ENCODE measurements at places on chromosomes 5 and 9.
A peak's percentile ranks its signal among the peaks of the same experiment; 100 is the strongest.

- DNase-seq, result no peak
Observed at GRCh38 chr5:66808663-66809062, 212.5 kb downstream of the MAST4 start.

DNA sequence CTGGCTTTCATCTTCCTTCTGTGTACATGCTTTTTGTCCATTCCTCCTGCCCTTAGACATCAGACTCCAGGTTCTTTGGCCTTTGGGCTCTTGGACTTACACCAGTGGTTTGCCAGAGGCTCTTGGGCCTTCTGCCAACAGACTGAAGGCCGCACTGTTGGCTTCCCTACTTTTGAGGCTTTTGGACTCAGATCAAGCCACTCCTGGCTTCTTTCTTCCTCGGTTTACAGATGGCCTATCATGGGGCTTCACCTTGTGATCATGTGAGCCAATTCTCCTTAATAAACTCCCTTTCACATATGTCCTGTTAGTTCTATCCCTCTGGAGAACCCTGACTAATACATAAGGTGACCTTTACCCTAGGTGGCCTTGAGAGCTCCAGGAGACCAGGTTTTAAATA is 189.1 kb upstream of the CCNG1 start:
- DNase-seq, result peak; percentile 34

- no peak for DNase-seq
Observed at GRCh38 chr9:35001285-35001677, 11.7 kb downstream of the DNAJB5 start.

GRCh38 chr9:97571664-97572063 is 61.5 kb downstream of the TSTD2 start:
- no peak for DNase-seq

DNA sequence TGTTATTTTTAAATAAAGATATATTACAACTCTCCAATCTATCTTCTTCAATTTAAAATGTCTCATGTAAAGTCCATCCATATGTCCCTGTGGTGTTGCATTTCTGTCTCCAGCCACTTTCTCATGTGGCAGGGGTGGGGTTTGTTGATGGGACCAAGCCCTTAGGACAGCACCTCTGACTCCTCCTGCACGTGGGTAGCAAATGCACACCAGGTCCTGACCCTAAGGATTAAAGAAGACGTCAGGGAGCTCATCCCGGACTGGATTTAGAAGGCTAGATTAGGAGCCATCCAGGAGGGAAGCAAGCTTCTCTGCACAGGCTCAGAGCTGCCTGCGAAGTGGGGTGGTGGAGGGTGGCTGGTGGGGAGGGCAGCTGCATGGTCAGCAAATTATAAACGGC is 38.9 kb upstream of the FAM120AOS start:
- no peak for DNase-seq

GRCh38 chr9:128245421-128246151 is 30.2 kb downstream of the GOLGA2 start:
- no peak for DNase-seq

DNA sequence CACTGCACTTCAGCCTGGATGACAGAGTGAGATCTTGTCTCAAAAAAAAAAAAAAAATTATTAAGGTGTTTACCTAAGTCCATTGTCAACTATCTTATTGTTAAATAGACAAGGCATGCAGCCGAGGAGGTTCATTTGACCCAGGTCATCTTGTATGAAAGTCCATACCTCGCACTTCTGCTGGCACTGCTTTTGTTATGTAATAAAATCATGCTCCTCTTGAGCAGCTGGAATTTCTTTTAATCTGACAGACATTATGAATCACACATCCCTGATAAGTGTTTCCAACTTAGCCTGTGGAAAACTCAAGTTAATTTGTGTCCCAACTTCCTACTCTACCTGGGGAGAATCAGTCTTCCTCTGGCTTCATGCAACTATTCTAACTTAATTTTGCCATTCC is 315.6 kb upstream of the KLF4 start:
- no peak for DNase-seq

- DNase-seq, result no peak
Observed at GRCh38 chr9:76456202-76456926, 2.6 kb upstream of the GCNT1 start.

DNA sequence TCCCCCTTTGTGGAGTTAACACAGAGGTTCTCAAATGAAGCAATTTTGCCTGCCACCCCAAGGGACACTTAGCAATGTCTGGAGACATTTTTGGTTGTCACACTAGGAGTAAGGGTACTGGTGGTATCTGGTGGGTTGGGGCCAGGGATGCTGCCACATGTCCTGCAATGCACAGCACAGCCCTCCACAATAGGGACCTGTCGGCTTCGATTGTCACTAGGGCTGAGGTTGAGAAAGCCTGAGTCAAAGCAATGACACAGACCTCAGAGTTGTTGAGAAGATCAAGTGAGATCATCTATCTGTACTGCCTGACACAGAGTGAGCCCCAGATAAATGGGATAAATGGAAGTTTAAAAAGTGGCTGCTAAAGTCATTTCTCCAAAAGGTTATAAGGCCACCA is 249.2 kb upstream of the KLF4 start:
- DNase-seq, result no peak

GRCh38 chr9:124126648-124127646 is 115.4 kb downstream of the LHX2 start:
- DNase-seq, result no peak

GRCh38 chr9:76151267-76151666 is 243.0 kb downstream of the RFK start:
- no peak for DNase-seq

GRCh38 chr5:175547842-175548241 is 69.5 kb downstream of the SFXN1 start:
- no peak for DNase-seq

DNA sequence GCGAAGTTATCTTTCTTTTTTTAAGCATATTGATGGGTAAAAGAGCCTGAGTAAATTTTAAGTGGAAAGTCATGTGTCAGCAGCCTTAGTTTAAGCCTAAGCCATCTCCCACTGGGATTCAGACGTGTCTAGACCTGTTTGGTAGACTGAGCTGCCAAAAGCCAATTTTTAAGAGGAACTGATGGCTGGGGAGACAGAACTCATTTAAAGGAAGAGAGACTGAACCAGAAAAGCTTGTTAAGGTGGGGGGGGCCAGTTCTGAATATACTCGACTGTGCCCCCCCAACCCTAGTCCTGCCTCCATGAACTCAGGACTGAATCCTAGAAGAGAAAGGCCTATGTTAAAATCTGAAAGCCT is 58.3 kb upstream of the PLPP1 start:
- DNase-seq, result peak; percentile 93

- no peak for DNase-seq
Observed at GRCh38 chr5:65359569-65359968, 122.2 kb downstream of the ADAMTS6 start.

DNA sequence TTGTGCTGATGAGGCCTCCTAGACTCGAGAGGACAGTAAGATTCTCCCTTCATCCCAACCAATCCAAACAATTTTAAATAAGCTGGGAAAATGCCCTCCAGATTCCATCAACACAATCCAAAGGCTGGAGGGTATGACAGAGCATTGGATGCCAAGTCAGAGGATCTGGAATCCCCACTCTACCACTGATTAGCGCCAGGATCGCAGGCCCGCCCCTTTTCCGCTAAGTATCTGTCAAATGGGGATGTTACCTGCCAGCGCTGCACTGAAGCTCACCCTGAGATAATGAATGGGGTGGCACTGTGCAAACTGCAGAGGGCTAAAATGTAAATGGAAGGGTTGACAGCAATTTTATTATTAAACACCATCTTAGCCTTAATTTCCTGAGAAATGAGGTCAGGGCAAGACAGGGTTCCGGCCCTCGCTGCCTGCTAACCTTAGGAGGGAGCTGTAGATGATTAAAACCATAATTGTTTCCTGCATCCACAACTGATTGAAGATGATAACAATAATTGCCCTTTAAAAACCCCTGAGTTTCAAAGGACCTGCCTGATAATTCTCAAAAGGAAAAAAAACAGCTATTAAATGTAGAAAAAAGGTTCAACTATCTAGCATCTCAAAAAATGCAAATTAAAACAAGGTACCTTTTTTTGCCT is 31.6 kb upstream of the GABBR2 start:
- DNase-seq, result no peak

- no peak for DNase-seq
Observed at GRCh38 chr5:1080432-1080831, 31.4 kb downstream of the SLC12A7 start.

- no peak for DNase-seq
Observed at GRCh38 chr5:169142264-169142970, 158.5 kb downstream of the SLIT3 start.

DNA sequence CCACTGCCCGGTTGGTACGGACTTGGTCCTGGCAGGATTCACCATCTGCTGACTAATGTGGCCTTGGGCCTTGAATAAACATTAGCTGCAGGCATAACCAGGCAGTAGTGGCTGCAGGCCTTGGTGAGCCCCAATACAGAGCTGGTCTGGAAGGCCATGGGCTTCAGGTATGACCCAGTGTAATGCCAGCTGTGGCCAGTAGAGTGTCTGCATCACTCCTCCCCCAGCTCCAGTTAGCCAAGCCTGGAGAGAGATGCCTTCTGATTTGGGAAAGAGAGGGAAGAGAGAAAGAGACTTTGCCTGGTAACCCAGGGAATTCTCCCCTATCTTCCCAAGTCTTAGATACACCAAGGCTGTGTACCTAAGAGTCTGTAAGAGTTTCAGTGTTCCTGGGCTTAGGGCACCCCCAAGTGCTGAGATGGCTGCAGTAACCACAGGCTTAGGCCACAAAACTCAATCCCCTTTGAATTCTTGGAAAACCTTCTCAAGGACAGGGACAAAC is 5.6 kb upstream of the C5 start:
- no peak for DNase-seq

- DNase-seq, result no peak
Observed at GRCh38 chr9:92709954-92710353, 40.0 kb upstream of the IPPK start.

- no peak for DNase-seq
Observed at GRCh38 chr5:82097-82496, 9.9 kb upstream of the PLEKHG4B start.

DNA sequence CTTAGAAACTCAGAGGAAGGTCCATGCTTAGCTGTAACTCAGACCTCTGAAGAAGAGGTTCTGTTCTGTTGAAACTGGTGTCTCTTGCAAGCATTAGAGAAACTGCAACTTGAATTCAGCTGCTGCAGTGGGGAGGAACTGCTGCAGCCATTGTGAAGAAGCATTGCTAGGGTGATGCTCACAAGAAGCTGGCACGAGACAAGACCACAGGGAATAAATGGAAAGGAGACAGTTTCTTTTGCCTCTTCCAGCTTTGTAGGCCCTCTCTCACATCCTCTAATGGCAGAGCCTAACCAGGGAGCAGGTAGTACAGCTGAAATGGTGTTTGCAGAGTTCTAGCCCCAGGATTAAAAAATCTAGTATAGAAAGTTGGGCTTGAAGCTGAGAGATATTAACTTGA is 148.0 kb upstream of the DMAC1 start:
- no peak for DNase-seq

GRCh38 chr5:84383816-84384603 is 670 bp downstream of the EDIL3 start:
- no peak for DNase-seq

- no peak for DNase-seq
Observed at GRCh38 chr5:52758014-52758413, 29.7 kb upstream of the ITGA1 start.

- DNase-seq, result no peak
Observed at GRCh38 chr5:179234563-179235135, 110.6 kb downstream of the ADAMTS2 start.

GRCh38 chr9:76369583-76369982 is 24.6 kb downstream of the RFK start:
- DNase-seq, result no peak

GRCh38 chr9:83959061-83959460 is 21.0 kb downstream of the HNRNPK start:
- DNase-seq, result no peak

DNA sequence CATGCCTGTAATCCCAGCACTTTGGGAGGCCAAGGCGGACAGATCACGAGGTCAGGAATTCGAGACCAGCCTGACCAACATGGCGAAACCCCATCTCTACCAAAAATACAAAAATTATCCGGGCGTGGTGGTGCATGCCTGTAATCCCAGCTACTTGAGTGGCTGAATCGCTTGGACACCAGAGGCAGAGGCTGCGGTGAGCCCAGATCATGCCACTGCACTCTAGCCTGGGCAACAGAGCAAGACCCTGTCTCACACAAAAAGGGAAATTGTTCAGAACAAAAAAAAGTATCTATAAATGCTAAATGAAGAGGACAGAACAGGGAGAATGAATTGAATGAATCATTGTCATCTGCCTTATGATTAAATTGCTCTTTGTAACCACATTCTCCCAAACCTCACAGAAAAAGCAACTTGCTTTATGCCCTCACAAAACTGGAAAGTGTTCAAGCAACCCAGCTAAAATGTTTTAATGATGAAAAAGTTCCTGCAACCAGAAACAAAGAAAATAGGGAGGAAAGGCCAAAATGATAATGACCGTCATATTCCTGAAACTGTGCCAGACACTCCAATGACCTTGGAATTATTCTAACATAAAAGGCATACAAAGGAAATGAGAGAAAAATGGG is 83.7 kb downstream of the SERINC5 start:
- no peak for DNase-seq

DNA sequence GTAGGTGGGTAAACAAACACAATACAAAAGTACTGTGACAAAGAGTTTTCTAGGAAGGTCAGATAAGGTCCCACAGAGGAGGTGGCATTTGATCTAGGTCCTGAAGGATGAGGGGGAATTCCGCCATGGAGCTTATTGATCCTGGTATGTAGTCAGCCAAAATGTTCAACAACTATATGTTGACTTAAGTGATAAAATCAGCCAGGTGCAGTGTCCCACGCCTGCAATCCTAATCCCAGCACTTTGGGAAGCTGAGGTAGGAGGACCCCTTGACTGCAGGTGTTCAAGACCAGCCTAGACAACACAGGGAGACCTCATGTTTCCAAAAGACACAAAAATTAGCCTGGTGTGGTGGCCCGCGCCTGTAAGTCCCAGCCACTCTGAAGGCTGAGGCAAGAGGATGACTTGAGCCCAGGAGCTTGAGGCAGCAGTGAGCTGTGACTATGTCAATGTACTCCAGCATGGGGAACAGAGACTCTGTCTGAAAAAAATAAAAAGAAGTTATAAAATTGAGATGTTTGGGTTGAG is 46.4 kb upstream of the PLIN2 start:
- DNase-seq, result no peak

DNA sequence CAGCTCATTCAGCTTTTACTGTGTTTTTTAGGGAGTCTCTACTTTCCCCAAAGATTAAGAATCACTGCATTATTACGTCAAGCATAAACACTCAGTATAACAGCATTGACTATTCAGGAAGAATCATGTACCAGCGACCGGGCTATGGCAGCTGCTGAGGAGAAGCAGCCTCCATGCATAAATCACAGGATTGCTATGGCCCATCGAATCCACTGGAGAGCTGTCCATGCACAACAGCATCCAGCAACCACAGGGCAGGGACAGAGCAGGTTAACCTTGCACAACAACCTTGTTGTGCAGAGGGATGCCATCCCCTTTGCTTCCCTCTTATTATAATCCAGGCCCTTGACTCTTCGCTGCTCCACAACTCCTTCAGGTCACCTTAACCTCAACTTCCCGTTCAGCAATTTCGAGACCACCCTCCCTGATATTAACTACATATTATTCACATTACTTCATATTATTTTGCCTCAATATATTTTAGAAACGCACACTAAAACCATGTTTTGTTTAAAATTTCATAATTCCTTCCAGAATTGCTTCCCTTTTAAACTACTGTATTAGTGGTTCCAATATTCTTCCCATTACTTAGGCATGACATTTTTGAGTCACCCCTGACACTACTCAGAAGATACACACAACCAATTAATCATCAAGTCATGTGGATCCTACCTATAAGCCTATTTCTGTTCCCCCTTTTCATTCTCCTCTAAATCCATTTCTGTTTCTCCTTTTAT is 991 bp downstream of the IARS1 start:
- no peak for DNase-seq

GRCh38 chr5:89595056-89595455 is 712.1 kb upstream of the MEF2C start:
- no peak for DNase-seq

Measured in NCI-H446 treated with DMSO at 0.1 percent for 48 hours (cell line).